ENCODE measurements at places on chromosomes 7 and 10. TPM values are rescaled to one million over a fixed set of nuclear protein-coding genes. Genes with fewer than 3 reads are reported as not detected.

DNA sequence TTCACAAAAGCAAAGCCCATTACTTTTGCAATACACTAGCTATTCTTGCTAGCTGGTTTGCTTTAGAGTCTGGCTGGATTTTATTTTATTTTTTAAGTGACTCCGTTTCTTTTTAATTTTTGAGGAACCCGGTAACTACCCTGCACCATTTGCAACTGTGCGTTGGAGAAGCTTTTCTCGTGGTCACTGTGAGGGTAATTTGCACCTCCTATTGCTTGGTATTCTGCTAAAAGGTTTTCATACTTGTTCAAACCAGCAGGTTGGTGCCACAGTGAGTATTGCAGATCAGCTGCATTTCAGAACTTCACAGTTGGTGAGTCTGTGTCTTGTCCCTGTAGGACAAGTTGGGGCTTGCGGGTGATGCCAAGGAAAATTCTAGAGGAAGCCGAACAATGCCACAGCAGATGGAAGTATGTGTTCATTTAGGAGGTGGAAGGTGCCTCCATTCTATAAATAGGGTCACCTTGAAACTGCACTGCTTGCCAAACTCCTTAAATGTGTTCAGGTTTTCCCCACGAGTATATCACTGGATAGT is 3.9 kb upstream of the NMT2 start:
- no peak for DNase-seq

DNA sequence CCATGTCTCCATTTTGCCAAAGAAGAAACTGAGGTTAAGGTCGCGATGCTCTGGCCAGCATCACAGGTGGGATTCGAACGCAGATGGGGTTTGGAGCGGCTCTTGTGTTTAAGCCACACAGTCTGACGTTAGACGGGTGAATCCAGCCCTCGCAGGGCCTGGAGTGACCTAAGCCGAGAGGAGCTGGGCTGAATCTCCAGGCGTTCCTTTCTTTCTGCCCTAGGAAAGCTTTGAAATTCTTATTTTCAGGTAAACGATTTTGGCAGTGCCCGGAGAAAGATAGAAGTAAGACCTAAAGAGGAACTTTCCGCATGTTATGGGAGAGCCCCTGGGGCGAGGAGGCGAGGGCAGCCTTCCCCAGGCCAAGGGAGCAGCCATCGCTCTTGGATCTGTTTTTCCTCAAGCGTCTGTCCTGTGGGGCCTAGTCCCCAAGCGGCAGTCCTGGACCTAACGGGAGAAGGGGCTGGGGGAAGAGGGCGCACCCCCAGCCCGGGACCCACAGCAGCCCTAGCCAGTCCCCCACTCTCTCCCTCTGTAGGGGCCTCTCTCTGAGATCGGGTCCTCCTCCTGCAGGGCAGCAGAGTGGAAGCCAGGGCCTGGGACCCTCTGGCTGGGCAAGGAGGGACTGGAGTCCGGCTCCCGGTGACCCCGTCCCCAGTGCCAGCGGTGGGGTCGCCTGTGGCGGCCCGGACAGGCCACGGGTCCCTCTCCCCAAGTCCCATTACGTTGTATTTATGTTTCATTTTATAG is 8.9 kb upstream of the LBX1 start:
- DNase-seq, result no peak

- DNase-seq, result no peak
Measured at GRCh38 chr10:96984541-96985131, 152.5 kb downstream of the LCOR start.

The FGL2 gene
- 96.9 TPM for polyA plus RNA-seq

DNA sequence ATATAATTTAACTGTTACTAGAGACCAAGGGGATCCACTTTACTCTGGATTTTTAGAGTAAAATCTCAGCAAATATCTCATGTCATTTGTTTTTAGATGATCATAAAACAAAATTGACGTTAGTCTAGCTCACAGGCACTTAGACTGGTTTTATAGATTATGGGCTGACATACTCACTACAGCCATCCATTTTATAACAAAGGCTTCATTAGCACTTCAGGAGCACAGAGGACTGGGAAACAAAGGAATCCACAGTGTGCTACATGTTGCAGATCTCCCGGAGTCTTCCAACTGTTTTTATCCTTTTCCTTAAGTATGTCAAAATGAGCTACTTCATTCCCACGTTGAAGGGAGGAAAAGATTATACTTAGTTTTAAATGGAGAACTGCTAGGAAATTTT is 15.9 kb upstream of the SCRN1 start:
- DNase-seq, result no peak

The ACHE gene
- 4.2 TPM for polyA plus RNA-seq

DNA sequence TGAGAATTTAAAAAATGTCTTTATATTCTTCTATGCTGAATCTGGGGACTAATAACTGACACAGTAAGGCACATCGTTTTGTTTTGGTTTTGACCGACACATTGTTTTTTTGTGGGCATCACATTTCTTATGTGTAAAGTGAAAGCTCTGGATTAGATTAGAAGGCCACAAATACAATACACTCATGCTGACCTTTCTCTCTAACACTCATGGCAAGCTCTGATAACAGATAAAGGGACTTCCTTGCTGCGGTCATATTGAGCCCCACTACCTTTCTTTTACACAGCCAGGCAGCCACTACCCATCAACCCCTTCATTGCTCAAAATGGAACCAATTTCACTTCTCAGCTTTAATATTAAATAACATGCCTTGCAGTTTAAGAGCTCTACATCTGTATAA is 26.0 kb downstream of the PPP1R3A start:
- no peak for DNase-seq

The HABP2 gene
- 0.89 TPM for polyA plus RNA-seq

- DNase-seq, result no peak
Measured at GRCh38 chr10:131641231-131641630, 259.6 kb upstream of the PPP2R2D start.

The SLC16A9 gene
- polyA plus RNA-seq, result 38.9 TPM

DNA sequence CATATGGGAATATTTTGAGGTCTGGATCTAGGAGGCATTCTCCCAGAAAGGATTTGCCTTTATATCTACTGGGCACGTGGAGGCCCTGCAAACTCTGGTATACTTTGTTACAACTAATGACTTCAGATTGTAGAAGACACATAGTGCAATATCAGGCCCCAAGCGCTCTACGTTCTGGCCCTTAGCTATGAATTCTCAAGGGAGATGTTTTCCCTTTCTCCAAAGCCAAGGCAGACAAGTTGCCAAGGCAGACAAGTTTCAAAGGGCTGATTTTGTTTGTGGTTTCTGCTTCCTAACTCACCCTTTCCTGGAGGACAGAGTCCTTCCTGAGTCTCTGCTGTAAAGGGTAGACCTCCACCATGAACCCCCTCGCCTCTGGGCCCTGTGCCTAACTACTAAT is 99.4 kb upstream of the CTTNBP2 start:
- no peak for DNase-seq

DNA sequence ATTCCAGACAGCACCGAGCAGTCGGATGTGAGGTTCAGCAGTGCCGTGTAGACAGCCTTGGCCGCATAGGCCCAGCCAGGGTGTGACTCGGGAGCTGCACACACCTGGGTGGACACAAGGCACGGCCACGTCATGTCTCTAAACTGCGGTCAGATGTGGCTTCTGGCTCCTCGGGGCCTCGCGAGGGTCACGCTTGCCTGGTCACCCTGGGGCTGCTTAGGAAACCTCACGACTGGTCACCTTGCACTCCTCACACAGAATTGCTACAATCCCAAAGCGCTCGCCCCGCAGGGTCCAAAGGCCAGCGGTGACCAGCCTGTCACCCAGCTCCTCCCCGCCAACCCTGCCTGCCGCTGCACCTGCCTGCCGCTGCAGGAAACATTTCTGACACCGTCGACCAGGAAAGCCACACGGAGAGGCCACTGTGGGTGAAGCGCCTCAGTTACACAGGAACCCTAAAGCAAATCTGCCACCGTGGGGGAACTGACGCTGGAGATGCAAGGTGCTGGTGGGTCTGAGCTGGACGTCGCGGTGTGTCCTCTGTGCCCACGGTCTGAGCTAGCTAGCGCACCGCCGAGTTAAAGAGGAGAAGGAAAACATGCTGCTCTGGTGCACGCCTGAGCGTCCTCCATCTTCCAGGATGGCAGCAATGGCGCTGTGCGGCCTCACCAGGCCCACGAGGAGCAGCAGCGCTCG is 5.0 kb downstream of the GPER1 start:
- DNase-seq, result no peak

- no peak for DNase-seq
Measured at GRCh38 chr10:7618461-7618860, 48.3 kb downstream of the ITIH5 start.

The PLEKHS1 gene
- 0.20 TPM for polyA plus RNA-seq

- DNase-seq, result peak; percentile 18
Measured at GRCh38 chr7:148303295-148304082, 287.1 kb upstream of the C7orf33 start.

All from right renal pelvis (tissue), 4 donors.